ENCODE measurements at places on chromosomes 16 and 17.

DNA sequence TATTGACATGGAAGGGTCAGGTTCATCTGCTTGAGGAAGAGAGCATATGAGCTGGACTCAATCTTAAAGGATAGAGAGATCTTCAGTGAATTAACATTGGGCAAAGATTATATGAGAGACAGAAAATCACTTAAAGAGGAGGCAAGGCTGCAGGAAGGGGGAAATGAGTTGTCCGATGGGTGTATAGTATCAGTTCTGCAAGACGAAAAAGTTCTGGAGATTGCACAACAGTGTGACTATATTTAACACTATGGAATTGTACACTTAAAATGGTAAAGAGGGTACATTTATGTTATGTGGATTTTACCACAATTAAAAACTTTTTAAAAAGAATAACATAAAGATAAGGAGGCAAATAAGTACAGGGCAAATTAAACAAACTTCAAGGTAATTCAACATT, 80.7 kb downstream of the HELZ start:
- H3K27me3 ChIP-seq: no peaks in the 10 kb centered on the region
- H3K27ac ChIP-seq: no peak overlapping the region
- no peak for DNase-seq
- H3K36me3 ChIP-seq: peaks cover 39% of the 10 kb centered on the region
- peaks cover 2% of the 10 kb centered on the region for H3K4me1 ChIP-seq

DNA sequence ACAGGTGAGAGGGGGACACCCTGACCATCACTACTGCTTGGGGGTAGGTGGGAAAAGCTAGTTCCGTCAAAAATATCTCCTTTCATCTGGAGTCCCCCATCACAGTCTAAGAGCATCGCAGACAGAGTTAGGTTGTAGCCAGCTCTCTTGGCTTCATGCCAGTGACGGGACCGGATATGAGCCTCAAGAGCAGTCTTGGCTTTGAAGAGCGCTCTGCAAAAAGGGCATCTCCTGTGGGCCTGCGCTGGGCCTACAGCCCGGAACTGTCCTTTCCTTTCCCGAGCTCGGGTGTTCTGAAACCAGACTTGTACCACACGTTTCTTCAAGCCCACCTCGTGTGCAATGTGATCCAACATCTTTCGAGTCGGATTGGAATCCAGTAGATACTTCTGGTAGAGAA, 253.6 kb downstream of the ZFHX3 start:
- DNase-seq: no peak
- H3K4me1 ChIP-seq: no peaks in the 10 kb centered on the region
- no peaks in the 10 kb centered on the region for H3K36me3 ChIP-seq
- H3K27me3 ChIP-seq: peaks cover 4% of the 10 kb centered on the region
- H3K4me3 ChIP-seq: no peak overlapping the region

GRCh38 chr17:37713028-37713431, 31.8 kb downstream of the HNF1B start:
- no peaks in the 10 kb centered on the region for H3K36me3 ChIP-seq
- no peak overlapping the region for H3K4me3 ChIP-seq
- peaks cover 35% of the 10 kb centered on the region for H3K27me3 ChIP-seq
- peaks cover 8% of the 10 kb centered on the region for H3K4me1 ChIP-seq

GRCh38 chr16:71847096-71847495, 1.3 kb downstream of the ATXN1L start:
- peaks cover 50% of the 10 kb centered on the region for H3K4me1 ChIP-seq
- no peak for DNase-seq
- H3K4me3 ChIP-seq: peak overlapping the region; percentile 96
- peaks cover 41% of the 10 kb centered on the region for H3K36me3 ChIP-seq
- H3K27me3 ChIP-seq: no peaks in the 10 kb centered on the region
- peak overlapping the region; percentile 69 for H3K27ac ChIP-seq

GRCh38 chr17:57120814-57121213, 35.8 kb downstream of the AKAP1 start:
- peaks cover 41% of the 10 kb centered on the region for H3K36me3 ChIP-seq
- no peaks in the 10 kb centered on the region for H3K27me3 ChIP-seq
- DNase-seq: no peak
- H3K4me3 ChIP-seq: no peak overlapping the region

All from activated CD4-positive, alpha-beta T cell treated with anti-CD3 and anti-CD28 coated beads, Interleukin-2, amount 10 ng/mL, durations not matched to agents 24 days and 14 days (primary cell).